ENCODE measurements at places on chromosomes 1 and 21. TPM values are rescaled to one million over a fixed set of nuclear protein-coding genes. Genes with fewer than 3 reads are reported as not detected.

Gene MAP1LC3C
- total RNA-seq: 0.87 TPM

Gene ZMYM1
- total RNA-seq: 23.1 TPM

Gene OR2T35
- total RNA-seq: not detected

Gene EXO1
- total RNA-seq: 14.7 TPM

Gene SLAMF9
- total RNA-seq: not detected

Gene PLPPR4
- total RNA-seq: 1.9 TPM

Gene TAS1R1
- total RNA-seq: not detected

Gene AKT3
- total RNA-seq: 31.4 TPM

All from smooth muscle cell of trachea (primary cell).